ENCODE measurements at places on chromosomes 16 and 17. TPM values are rescaled to one million over a fixed set of nuclear protein-coding genes. Genes with fewer than 3 reads are reported as not detected.

LGALS9B gene
- total RNA-seq: not detected

P2RX1 gene
- 2.6 TPM for total RNA-seq

DNA sequence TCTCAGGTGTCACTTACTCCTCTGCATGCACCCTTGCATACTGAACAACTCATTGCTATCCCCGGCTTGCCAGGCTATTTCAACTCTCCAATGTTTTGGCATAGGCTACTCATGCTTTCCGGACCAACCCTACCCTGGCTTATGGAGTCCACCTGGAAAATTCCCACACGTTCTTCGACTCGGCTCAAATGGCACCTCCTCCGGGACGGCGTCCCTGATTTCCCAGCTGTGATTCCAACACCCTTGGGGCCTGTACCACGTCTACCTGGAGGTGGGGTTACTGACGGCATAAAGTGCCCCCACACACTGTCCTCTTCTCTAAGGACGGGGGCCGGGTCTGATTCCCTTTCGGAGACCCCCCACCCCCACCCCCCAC, 498 bp downstream of the SMYD4 start:
- peak overlapping the region; percentile 94 for H3K27ac ChIP-seq
- H3K36me3 ChIP-seq: no peaks in the 10 kb centered on the region
- no peaks in the 10 kb centered on the region for H3K4me1 ChIP-seq
- peak; percentile 31 for DNase-seq
- H3K4me3 ChIP-seq: peak overlapping the region; percentile 92

HAS3 gene
- 2.6 TPM for total RNA-seq

TEFM gene
- 7.4 TPM for total RNA-seq

RPL26 gene
- 8,138 TPM for total RNA-seq

CEP20 gene
- total RNA-seq: 59.0 TPM

GRCh38 chr17:10161386-10161785, 37.0 kb downstream of the GAS7 start:
- no peaks in the 10 kb centered on the region for H3K36me3 ChIP-seq
- no peak overlapping the region for H3K27ac ChIP-seq
- no peak for DNase-seq
- no peaks in the 10 kb centered on the region for H3K4me1 ChIP-seq
- no peak overlapping the region for H3K4me3 ChIP-seq
- no peaks in the 10 kb centered on the region for H3K27me3 ChIP-seq

DNA sequence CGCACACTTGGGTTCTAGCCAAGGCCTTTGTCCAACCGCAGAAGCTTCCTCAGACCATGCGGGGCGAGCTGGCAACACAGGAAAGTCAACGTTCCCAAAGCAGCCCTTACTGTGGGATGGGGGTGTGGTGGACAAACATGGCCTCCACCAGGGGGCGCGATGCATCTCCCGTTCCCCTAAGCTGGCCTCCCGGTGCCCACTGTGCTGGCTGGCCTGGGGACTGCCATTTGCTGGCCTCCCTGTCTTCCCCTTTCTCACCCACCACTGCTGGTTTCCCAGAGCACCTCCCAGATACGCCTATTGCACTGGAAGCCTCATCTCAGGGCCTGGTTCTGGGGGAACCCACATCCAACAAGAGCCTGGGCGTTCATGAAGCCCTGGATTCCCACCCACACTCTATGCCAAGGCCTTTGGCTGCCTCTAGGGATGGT, 145.3 kb downstream of the IRF8 start:
- no peak overlapping the region for H3K4me3 ChIP-seq
- no peak for DNase-seq
- no peak overlapping the region for H3K27ac ChIP-seq
- no peaks in the 10 kb centered on the region for H3K4me1 ChIP-seq

DNA sequence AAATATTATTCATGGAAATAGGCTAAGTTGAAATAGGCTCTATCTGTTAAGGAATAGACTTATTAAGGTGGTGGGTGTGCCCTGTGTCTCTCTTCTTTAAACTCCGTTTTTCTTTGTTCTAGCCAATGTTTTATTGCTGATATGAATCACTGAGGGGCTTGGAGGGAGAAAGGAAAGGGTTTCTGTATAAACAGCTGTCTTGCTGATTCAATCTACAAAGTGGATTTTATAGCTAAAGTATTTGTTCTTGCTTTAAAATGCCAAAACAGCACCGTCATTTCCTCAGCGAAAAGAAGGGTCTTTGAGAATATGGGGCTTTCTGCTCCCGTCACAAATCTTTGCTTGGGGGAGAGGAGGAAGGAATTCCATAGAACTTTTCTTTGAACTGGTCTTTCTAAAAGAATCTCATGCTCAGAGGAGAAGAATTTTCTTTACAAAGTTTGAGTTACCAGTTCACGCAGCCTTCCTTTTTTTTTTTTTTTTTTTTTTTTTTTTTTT, 39.3 kb downstream of the MSI2 start:
- DNase-seq: no peak
- no peaks in the 10 kb centered on the region for H3K36me3 ChIP-seq
- no peak overlapping the region for H3K4me3 ChIP-seq
- H3K4me1 ChIP-seq: no peaks in the 10 kb centered on the region

- H3K36me3 ChIP-seq: no peaks in the 10 kb centered on the region
- H3K27me3 ChIP-seq: no peaks in the 10 kb centered on the region
- no peak overlapping the region for H3K4me3 ChIP-seq
- no peak overlapping the region for H3K27ac ChIP-seq
These were observed 160.2 kb upstream of the LHX1 start for GRCh38 chr17:36777118-36777517.

Measured in uterus (tissue), 4 donors.